ENCODE measurements at places on chromosomes 3 and 15.

DNA sequence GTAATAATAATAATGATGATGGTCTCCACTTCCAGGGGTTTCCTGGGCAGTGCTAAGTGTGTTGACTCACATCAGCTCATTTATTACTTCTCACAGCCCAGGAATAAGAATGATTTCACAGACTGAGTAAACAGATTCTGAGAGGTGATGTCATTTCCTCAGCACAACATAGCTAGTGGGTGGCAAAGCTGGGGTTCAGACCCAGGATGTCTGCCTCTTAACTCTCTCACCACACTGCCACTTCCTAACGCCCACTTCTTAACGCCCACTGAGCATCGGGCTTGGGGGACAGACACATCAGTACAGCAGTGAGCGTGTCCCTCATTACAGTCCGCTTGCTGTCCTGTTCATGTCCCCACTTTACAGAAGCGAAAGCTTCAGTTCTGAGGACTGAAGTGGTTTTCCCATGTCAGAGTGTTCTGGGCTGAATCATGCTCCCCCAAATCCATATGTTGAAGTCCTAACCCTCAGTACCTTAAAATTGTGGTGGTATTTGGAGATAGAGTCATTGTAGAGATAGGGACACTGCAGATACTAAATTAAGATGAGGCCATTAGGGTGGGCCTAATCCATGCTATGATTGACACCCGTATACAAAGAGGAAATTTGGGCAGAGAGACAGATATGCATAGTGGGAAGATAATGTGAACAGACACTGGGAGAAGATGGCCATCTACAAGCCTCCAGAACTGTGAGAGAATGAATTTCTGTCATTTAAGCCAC, 68.0 kb downstream of the ATP2B2 start:
- no peaks in the 10 kb centered on the region for H3K36me3 ChIP-seq
- H3K4me1 ChIP-seq = no peaks in the 10 kb centered on the region
- H3K27me3 ChIP-seq = no peaks in the 10 kb centered on the region
- H3K4me3 ChIP-seq = no peak overlapping the region

DNA sequence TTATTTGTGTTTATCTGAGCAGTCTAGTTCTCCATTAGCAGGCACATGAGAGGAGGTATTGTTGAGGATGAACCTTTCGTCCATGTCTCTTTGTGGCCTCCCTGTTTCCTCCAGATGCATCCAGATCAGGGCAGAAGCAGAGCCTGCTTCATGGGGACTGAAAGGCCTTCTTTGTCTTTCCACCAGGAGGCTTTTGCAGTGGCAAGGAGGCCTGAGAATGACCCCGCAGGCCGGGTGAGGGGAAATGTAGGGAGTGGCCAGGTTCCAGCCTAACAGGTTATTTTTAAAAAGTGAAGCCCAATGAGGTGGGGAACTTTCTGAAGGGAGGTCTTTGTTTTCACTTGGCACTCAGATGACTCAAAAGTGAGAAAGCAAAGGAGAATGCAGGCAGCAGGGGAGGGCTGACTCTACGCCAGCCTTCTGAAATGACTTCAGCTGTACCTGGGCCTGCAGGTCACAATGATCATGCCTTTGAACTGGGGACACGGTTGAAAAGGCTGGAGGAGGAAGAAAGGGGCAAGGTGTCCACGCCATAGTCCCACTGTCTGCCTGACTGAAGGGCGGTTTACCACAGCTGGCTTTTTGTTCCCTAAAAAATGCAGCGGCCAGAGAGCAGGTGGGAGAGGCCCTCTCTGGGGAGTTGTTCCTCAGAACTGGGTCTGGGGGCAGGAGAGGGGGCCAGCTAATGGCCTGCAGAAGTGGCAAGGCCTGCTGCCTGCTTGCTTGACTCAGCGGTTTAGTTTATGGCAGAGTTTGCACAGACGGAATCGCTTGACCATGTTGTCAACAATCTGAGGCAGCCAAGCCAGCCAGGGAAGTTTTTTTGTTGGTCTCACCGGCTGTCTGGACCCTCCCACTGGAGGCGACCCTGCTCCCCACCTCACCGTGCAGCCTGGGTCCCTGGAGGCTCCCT, 28.7 kb downstream of the CMTM7 start:
- peaks cover 36% of the 10 kb centered on the region for H3K4me1 ChIP-seq
- H3K27me3 ChIP-seq = no peaks in the 10 kb centered on the region
- peak; percentile 89 for DNase-seq

- H3K27ac ChIP-seq = no peak overlapping the region
- H3K27me3 ChIP-seq = no peaks in the 10 kb centered on the region
- no peak overlapping the region for H3K4me3 ChIP-seq
- H3K4me1 ChIP-seq = no peaks in the 10 kb centered on the region
Measured at GRCh38 chr3:62252438-62253157, 120.8 kb downstream of the FEZF2 start.

DNA sequence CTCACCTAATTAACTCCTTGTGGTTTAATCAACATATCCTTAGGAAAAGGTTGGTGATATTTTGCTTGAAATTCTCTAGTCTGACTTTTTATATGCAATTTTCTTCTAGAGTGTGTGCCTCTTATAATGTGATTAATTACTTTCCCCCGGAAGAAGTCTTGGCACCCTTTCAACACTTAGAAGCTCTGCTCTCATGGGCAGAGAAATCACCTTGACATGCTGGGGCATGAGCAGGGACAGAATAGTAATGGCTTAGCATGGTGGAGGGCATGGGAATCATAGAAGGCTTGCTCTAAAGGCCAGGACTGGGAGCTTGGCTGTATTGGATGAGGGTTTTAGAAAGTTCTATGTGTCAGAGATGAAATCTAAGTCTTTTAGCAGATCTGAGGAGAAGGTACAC, 293.5 kb downstream of the AGBL1 start:
- no peaks in the 10 kb centered on the region for H3K27me3 ChIP-seq
- H3K36me3 ChIP-seq = no peaks in the 10 kb centered on the region
- H3K4me1 ChIP-seq = peaks cover 17% of the 10 kb centered on the region

GRCh38 chr3:94373456-94373855, 310.6 kb downstream of the NSUN3 start:
- H3K4me3 ChIP-seq = no peak overlapping the region
- H3K27ac ChIP-seq = no peak overlapping the region
- DNase-seq = no peak
- H3K27me3 ChIP-seq = no peaks in the 10 kb centered on the region
- no peaks in the 10 kb centered on the region for H3K36me3 ChIP-seq
- H3K4me1 ChIP-seq = no peaks in the 10 kb centered on the region

- no peaks in the 10 kb centered on the region for H3K36me3 ChIP-seq
- DNase-seq = peak; percentile 73
- H3K27me3 ChIP-seq = no peaks in the 10 kb centered on the region
- H3K4me3 ChIP-seq = no peak overlapping the region
- H3K4me1 ChIP-seq = peaks cover 31% of the 10 kb centered on the region
Measured at GRCh38 chr3:189270248-189270832, 98.6 kb downstream of the TPRG1 start.

DNA sequence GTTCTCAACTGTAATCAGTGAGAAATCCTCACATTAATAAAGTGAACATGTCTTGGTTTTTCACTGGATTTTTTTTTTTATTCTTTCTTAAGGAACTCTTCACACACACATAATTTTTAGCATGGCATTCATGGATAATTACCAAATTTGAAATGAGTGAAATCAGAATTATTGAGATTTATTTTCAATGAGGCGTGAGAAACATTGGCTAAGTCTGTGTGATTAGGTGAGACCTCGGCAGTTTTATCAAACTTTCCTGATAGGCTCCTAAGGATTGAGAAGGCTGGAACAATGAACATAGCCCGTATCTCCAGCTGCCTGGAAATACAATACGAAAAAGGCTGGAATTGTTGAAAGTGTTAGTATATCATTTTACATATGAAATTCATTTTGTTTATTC, 35.5 kb downstream of the MDFIC2 start:
- H3K27ac ChIP-seq = no peak overlapping the region
- H3K4me3 ChIP-seq = no peak overlapping the region
- H3K4me1 ChIP-seq = peaks cover 7% of the 10 kb centered on the region
- no peak for DNase-seq
- no peaks in the 10 kb centered on the region for H3K27me3 ChIP-seq

DNA sequence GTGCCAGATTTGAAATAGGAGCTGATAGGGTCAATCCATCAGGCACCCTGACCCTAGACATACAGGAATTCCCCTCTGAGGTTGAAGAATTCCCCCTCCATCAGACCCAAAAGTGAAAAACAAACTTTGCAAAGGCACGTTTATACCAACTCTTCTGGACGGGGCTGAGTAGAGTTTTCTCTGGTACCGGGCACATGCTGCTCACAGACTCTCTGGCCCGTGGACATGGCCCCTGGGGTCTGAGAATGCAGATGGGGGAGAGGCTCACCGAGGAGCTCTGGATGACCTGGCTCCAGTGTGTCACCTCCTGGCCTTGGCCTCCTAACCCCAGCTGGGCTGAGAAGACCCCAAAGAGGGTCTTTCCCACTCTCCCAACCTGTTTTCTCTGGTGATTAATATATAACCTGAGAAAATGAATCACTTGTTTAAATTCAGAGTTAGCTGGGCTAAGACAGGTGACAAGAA, 11.2 kb upstream of the LIPC start:
- H3K36me3 ChIP-seq = no peaks in the 10 kb centered on the region
- DNase-seq = no peak
- no peak overlapping the region for H3K4me3 ChIP-seq
- H3K27me3 ChIP-seq = no peaks in the 10 kb centered on the region

- H3K4me1 ChIP-seq = no peaks in the 10 kb centered on the region
- H3K36me3 ChIP-seq = no peaks in the 10 kb centered on the region
- H3K27ac ChIP-seq = no peak overlapping the region
Measured at GRCh38 chr15:29092376-29093064, 177.1 kb downstream of the NSMCE3 start.

DNA sequence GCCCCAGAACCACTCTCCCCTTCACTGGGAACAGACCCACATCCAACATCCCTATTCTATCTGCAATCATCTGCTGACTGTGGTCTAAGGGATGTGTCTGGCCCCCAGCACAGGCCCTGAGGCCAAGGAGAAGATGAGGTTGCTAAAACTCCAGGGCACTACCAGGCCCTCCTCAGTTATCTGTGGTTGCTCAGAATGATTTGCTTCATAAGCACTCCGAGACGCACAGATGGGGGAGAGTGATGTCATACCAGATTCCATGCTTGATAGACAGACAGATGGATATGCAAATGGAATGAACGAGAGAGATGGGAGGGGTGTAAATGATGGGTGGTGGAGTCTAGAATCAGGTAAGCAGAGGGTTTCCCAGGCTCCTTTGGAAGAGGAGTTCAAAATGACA, 57.8 kb downstream of the CEMIP start:
- no peaks in the 10 kb centered on the region for H3K4me1 ChIP-seq
- H3K27ac ChIP-seq = no peak overlapping the region
- H3K36me3 ChIP-seq = no peaks in the 10 kb centered on the region
- no peak overlapping the region for H3K4me3 ChIP-seq

GRCh38 chr15:64152507-64153387, 1.2 kb downstream of the SNX22 start:
- no peak overlapping the region for H3K27ac ChIP-seq
- no peak for DNase-seq
- peaks cover 14% of the 10 kb centered on the region for H3K27me3 ChIP-seq
- peaks cover 37% of the 10 kb centered on the region for H3K36me3 ChIP-seq
- peak overlapping the region; percentile 47 for H3K4me3 ChIP-seq

- no peak overlapping the region for H3K27ac ChIP-seq
- no peak for DNase-seq
- H3K4me1 ChIP-seq = peaks cover 12% of the 10 kb centered on the region
- no peaks in the 10 kb centered on the region for H3K27me3 ChIP-seq
- H3K36me3 ChIP-seq = no peaks in the 10 kb centered on the region
- no peak overlapping the region for H3K4me3 ChIP-seq
Measured at GRCh38 chr15:39431376-39431775, 149.5 kb upstream of the THBS1 start.

DNA sequence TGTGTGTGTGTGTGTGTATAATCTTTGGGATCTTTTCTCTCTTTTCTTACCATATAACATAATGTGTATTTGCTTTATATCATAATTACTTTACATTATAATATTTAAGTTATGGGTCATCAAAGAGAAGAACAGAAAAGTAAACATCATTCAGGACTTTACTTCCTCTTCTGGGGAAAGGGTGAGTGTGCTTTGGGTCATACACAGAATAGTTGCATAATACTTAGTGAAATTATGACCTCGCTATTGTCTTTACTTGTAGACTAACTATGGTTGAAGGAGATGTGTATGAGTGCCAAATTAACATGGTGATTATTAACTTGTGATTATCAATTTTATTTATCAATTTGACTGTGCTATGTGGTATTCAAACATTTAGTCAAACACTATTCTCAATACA, 1086.9 kb downstream of the DIPK2A start:
- no peak overlapping the region for H3K4me3 ChIP-seq
- no peaks in the 10 kb centered on the region for H3K4me1 ChIP-seq
- DNase-seq = no peak

GRCh38 chr3:158548691-158549090, 22.3 kb upstream of the MLF1 start:
- H3K4me1 ChIP-seq = no peaks in the 10 kb centered on the region
- no peak overlapping the region for H3K27ac ChIP-seq
- H3K4me3 ChIP-seq = no peak overlapping the region
- no peak for DNase-seq
- H3K36me3 ChIP-seq = peaks cover 5% of the 10 kb centered on the region

DNA sequence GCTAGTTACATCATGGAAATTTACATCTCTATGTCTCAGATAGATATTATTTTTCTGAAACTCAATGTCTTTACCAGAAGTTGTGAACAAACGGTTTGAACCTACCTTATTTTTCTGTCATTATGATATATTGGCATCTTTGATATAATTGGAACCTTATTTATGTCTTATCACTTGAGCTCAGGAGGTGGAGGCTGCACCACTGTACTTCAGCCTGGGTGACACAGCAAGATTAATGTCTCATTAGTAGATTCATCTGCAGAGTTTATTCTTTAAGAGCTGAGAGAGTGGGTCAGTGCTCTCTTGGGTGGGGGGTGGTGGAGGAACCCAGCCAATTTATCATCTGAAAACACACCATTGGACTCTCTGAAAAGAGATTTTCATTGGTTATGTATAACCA, 21.4 kb downstream of the SCG3 start:
- H3K36me3 ChIP-seq = no peaks in the 10 kb centered on the region
- peaks cover 42% of the 10 kb centered on the region for H3K27me3 ChIP-seq
- H3K4me1 ChIP-seq = no peaks in the 10 kb centered on the region

DNA sequence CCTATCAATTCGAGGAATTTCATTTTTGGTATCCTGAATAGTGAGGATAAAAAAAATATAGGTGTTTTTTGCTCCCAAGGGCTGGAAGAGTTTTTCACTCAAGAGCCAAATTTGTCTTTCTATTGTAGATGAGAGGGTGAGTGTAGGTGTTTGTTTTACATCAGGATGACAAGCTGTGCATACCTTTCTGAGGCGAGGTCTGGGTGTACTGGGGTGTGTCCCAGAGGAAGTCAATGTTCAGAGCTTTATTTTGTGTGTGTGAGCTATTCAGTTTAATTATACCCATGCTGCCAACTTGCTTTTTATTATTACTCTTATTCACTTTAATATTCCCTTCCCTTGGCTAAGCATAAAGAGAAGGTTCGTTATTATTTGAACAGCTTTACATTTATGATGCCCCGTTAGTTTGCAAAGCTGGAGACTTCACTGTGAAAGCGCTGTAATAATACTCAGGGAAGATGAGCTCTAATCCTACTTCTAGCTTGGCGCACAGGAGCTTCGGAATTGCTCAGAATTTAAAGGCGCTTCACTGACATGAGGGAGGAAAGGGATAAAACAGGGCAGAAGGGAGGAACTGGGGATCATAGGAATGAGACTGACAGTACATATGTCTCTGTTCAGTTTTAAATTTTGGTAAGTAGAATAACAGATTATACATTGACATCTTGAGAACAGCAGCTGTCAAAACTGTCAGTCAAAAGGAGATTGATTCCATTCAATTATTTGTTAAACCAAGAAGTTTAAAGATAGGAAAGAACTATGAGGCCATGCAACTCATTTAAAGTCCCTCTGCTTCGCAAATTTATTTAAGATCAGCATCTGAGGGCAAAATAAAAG, 117.7 kb upstream of the TP63 start:
- peak overlapping the region; percentile 90 for H3K27ac ChIP-seq
- H3K36me3 ChIP-seq = no peaks in the 10 kb centered on the region
- peak; percentile 68 for DNase-seq
- H3K4me3 ChIP-seq = no peak overlapping the region

Measured in RWPE2 (cell line).